Gastroesophageal sphincter (tissue), 4 donors: ENCODE measurements at places on chromosomes 3 and 15.

DNA sequence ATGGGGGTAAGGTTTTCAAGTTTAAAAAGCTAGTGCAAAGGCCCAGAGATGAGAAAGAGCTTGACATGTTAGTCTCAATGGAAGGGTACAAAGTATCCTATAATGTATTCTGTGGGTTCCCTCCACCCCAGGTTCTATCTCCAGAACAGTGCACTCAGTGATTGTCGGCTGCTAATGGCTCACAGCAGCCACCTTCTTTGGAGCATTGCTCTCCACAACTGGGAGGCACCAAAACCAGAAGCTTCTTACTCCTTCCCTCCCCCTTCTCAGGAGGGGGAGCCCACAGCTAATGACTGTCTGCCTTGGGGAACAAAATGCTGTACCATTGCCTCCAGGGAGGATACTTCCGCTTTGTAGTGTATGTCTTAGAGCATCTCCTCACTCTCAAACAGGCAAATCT, 439.4 kb upstream of the RBMS3 start:
- ATAC-seq = no peak

DNA sequence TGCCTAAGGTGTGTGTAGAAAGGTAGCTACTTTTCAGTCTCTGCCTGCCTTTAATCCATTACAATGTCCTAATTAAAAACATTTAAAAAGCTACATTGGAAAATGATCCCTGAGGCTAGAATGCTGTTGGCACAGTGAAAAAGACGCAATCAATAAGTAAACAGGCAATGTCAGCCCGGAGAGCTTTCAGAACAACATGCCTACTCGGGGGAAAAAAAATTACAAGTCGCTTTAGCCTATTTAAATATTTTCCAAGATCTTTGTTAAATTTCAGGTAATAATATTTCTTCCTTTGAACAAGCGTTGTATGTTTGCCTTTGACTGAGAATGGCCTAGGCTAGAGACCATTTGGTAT, 46.6 kb upstream of the CD47 start:
- no peak for ATAC-seq

DNA sequence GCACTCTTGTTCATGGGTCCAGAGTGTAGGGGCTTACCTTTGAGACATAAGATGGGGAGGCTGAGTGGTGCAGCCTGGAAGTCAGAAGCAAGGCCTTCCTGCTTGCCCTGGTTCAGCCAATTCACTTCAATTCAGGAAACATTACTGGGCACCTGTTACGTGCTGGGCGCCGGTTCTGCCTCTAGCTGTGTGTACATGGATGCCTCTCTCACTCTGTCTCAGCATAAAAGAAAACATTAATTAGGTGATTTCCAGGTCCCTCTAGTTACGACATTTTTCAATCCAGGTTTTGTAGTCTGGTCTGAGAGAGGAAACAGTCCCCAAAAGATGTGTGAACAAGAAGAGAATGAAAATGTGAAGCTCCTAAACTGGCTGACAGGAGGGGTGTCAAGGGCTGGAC, 1.2 kb downstream of the RTP1 start:
- no peak for ATAC-seq

GRCh38 chr15:29226436-29227208, 43.0 kb downstream of the NSMCE3 start:
- ATAC-seq = no peak
